Cardiac muscle cell (in vitro differentiated cells and primary cell): ENCODE measurements at places on chromosomes 7 and 10.
A peak's percentile ranks its signal among the peaks of the same experiment; 100 is the strongest.

- no peak for DNase-seq
These were observed 26.1 kb upstream of the GRID1 start for GRCh38 chr10:86392723-86393094.

DNA sequence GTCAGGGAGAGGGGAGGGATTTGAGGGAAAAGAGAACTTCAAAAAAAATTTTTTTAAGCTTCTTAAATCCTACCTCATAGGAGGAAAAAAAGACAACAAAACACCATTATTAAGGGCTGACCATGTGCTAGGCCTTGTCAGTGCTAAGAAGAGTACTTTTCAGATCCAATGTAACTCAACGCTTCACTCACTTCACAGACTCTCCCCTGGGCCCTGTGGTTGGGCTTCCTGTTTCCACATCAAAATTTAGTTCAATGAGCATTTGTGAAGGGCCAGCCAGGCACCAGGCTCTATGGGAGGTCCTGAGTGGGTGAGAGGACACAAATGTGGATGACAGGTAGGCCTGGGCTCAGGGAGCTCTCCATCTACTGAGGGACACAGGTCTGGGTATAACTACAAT is 249.8 kb downstream of the PTEN start:
- DNase-seq = no peak

- DNase-seq = no peak
These were observed 97.9 kb upstream of the MXI1 start for GRCh38 chr10:110109511-110109910.

DNA sequence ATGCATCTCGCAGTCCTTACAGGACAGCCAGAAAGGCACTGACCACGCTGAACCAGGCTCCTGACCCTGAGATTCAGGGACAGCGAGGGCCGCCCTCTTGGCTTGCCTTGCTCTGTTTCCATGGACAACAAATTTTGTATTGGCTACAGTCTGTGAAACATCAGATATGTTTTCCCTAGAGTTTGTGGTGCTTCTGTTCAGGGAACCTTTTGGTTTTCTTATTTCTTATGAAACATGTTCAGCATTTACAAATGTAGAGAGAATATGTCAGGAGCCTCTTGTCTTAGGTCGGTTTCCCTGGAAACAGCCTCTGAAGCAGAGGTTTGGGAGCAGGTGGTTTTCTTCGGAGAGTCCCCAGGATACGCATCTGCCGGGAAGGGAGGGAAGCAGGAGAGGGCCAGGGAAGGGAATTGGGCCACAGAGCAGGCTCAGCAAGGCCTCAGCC is 260.1 kb downstream of the CCDC3 start:
- no peak for DNase-seq

DNA sequence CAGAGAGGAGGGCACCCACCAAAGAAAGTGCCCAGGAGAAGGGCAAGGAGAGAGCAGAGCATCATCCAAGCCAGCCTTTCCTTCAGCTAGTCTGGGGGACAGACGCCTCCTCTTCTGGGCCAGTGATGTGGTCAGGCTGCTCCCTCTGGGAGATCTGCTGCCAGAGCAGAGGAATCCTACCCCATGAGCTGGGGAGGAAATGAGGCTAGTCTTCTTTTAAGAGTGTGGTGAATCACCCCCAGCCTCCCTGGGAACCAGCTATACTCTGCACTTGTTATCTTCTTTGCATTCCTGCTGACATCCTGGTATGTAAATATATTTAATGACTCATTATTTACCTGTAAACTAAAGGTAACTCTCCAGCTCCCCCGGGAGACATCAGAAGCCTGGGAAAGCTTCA is 41.6 kb upstream of the EPHB6 start:
- no peak for DNase-seq

DNA sequence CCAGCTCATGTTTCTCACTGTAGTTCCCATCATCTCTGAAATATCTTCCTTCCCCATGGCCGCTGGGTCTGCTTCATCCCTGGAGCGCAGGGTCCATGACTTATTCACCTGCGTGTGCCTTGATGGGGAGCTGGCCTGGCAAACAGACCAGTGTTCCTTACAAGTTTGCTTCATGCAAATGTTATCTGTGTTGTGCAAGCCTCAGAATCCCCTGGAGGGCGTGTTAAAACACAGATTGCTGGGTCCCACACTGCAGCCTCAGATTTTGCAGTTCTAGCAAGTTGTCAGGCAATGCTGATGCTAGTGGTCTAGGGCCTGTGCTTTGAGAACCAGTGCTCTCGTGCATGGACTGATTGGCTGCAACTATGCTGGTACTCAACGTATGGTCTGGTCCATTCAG is 7.2 kb upstream of the DMBT1 start:
- DNase-seq = no peak

DNA sequence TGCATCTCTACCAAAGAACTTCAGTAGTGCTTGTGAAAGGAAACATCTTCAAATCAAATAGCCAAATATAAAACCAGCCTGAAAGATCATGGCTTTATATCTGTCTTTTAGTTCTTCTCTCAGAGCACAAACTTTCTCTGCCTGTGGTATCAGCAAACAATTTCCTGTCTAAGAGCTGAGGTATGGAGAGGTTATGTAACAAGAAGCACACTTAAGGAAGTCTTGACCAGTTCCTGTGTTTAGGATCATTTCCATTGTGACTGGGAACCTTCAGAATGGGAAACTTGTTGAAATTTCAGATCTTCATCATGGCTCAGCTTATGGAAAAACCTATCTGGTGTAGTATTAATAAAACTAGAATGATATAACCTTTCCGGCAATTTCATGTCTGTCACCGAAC is 148.8 kb downstream of the MBL2 start:
- no peak for DNase-seq

DNA sequence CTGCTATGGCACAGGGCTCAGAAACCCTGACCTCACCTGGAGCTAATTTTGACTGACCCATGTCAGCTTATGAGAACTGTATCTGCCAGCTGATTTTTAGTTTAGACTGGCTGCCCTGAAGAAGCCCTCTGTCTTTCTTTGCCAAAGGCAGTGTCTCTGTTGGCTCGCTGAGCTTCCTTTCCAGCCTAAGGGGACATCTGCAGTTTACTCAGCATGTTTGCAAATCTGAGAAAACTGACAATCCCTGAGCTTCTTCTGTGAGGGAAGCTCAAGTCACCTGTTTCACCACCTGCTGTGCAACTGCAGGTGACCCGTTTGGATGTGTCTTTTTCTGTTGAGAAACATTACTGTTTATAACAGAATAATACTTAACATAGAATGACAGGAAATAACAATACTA is 46.0 kb downstream of the PRKAR2B start:
- DNase-seq = no peak

DNA sequence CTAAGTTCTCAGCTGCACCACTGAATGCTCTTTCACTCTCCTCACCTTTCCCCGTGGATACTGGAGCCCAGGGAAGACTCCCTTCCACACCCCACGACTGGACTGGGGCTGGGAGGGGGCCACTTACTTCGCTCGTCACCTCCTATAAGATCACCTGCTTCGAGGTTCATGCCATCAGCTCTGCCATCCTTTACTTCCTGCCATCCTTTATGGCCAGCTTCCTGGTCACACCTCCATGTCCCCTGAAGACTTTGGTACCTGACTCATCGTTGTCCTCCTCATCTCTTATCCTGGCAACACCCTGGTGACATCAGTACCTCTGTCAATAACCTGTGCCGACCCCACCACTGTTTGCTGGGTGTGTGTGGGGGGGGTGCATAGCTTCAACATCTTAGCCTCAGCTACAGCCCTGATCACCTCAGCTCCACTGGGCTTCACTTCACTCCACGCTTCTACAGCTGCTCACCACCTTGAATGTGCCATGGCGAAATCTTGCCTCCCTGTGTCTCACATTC is 8.7 kb upstream of the VDAC2 start:
- DNase-seq = no peak

DNA sequence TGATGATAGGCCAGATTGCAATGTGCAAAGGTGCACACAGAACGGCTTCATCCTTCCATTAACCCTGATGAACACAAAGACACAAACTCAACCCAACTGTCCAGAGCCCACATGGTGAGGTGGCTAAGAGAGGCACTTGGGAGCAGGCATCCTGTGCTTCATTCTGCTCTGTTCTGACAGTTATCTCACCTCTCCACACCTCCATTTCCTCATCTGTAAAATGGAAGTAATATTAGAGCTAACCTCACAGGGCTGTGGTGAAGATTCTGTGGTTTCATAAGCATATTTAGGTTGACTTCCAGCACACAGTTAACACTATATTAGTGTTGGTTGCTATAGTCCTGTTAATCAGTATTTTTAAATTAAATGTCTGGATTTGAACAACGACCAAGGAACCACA is 126.3 kb downstream of the TAX1BP1 start:
- DNase-seq = no peak

GRCh38 chr7:101701153-101701794 is 72.2 kb upstream of the MYL10 start:
- no peak for DNase-seq

- peak; percentile 70 for DNase-seq
These were observed 202.1 kb downstream of the PRPF18 start for GRCh38 chr10:13788711-13789447.

GRCh38 chr10:28554952-28555351 is 22.0 kb downstream of the WAC start:
- no peak for DNase-seq

DNA sequence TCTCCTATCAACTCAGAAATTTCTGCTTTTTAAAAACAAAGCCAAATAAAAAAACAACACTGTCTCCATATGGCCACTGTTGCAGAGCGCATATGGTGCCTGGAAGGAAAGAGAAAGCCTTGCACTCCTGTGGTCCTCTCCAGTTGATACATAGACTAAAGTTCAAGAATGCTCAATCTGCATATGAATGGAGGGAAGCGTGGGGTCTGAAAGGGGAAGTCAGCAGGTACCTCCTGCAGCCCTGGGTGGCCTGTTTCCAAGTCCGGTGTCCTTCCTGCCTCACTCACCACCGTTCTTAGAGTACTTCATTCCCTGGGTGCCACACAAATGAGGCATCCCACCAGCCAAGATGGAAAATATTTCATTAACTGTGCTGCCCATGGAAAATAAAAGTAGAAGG is 138.3 kb upstream of the PALS2 start:
- no peak for DNase-seq

- no peak for DNase-seq
These were observed 248.3 kb upstream of the SLC26A5 start for GRCh38 chr7:103694304-103694703.

GRCh38 chr7:157116762-157117161 is 22.0 kb upstream of the UBE3C start:
- no peak for DNase-seq

DNA sequence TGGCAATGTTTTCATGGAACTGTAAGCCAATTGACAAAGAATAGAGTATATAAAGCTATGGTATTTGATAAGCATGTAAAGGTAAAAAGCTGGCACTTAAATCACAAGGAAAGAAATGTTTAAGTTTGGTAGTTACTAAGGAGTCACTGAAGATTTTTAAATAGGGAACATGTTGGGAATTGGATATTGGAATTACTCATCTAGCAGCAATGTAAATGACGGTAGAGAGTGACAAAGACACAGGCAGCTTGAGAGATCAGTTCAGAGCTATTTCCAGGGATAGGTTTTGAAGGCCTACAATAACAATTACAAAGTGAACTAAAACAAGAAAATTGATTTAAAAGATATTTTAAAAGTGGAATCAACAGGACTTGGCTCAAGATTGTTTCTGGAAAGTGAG is 36.8 kb downstream of the SP8 start:
- DNase-seq = no peak

DNA sequence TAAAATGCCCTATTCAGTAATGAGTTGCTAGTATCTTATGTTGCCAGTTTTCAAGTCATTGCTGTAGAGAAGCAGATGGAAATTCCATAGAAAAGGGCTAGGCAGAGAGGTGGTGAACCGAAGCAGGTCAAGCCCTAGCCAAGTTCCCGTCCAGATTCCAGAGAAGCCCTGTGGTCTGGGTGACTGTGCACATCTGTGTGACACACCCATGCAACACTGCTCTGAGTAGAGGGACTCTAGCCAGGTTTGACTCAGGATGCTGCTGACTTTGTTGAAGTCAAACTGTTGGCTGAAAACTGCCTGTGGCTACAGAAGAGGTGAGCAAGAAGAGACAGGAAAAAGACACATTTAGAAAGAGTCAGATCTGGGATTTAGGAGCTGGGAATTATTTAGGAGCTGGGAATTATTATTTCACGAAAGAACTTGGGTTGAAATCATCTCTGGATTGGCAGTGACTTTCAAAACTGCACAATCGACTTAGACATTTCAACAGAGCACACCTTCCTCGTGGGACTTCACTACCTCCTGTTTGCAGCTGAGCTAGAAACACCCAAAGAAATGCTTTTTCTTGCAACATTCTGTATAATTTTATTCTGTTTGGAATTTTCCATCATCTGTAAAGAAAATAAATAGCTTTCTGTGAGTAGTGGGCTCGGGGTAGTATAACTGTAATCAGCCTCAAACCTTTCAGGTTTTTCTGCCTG is 149.1 kb upstream of the PRKCQ start:
- DNase-seq = peak; percentile 31

DNA sequence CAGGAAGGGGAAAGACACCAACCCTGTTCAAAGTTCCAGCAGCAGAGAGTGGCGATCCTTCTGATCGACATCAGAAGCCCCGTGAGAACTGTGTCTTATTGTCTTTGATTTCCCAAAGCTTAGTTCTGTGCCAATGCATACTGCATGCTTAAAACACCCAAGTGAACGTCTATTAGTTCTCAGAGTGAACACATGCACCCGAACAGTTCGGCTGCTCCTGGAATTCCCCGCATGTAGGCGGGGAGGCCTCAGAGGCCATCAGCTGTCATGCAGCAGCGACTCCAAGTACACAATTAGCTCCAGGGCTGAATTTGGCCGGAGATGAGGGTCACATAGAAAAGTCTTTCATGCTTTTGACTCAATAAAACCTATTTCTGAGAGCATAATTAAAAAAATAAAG is 276.9 kb downstream of the ZMYND11 start:
- DNase-seq = no peak

GRCh38 chr10:64040781-64041180 is 519.6 kb downstream of the REEP3 start:
- no peak for DNase-seq

- no peak for DNase-seq
These were observed 85.6 kb upstream of the IMMP2L start for GRCh38 chr7:111647881-111648280.

DNA sequence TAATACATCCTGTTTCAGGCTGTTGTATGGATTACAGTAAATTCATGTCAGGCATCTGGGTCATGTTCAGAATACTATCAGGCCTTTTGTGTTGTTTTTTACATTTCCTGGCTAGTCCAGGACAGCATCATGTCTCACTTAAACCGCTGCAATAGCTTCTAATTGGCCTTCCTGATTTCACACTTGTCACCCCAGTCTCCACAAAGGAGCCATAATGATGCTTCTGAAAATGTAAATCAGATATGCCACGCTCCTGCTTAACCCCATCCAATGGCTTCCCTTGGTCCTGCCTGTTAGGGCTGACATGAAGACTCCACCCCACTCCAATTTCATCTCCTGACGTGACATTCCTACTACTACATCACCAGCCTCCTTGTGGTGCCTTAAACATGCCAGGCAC is 220.0 kb downstream of the CACNA2D1 start:
- no peak for DNase-seq

GRCh38 chr7:92121681-92122080 is 12.6 kb downstream of the CYP51A1 start:
- no peak for DNase-seq

- DNase-seq = no peak
These were observed 192.4 kb downstream of the AHR start for GRCh38 chr7:17490825-17491224.
